EH (cell line): ENCODE measurements at places on chromosomes 16 and 17.
A peak's percentile ranks its signal among the peaks of the same experiment; 100 is the strongest.

DNA sequence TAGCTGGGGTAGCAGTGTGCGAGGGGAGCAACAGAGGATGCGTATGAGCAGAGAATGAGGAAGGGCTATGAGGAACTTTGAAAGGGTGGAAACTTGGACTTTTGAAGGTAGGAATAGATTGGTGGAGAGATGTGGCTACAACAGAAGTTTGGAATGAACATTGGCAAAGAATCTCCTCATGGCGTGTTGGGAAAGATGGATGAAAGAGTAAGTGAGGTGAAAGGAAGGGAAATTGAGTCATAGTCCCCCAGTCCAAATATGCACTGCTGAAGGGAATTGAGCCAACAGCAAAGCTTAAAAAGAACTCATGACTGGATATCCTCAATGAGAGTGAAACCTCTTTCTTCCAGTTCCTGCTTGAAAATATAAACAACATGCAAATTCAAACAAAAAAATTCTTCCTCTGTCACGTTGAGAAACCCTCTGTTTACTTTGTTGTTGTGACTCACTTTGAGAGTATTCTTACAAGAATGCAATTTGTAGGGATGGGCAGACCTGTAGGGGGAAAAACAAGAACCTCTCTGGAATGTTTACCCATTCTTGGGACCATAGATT is 313.2 kb upstream of the KCNJ16 start:
- DNase-seq: peak; percentile 97

DNA sequence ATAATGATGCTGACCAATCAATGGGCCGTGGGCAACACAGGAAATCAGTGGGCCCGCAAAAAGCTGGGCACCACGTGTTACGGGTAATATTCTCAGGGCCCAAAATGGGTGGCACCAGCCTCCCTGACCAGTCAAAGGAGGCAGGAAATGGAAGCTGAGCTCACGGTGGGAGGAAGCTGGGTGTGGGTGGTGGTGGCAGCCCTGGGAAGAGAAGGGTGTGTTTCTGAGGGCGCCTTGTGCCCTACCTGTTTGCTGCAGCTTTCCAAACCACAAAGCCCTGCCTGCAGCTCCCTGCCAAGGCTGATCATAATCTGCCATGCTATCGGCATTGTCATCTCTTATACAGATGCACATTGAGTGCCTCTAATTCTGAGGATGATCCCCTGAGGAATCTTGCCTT is 457.9 kb downstream of the SLC39A11 start:
- no peak for DNase-seq

DNA sequence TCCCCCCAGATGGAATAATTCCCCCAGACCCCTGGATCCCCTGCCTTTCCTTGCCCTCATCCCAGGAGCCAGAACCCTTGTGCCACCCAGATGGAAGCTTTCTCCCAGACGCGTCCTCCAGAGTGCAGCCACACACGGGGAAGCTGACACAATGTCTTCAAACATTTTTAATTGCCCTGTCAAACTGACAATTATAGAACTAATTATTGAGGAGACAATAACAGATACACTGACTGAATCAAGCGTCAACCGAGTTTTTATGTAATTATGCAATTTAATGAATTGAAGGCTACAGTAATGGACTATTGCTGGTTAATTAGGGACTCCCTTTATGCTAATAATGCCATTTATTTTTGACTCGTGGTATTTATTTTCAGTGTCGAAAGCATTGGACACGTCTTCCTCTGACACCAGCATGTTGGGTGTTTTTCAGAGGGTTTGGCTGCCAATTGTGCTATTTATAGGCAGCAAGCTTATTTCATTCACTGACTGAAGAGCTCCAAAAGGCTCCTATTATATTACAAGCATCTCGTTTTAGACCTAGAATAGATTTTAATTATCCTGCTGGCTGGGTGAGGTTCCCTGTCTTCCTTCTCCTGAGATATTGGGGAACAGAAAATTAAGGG is 298.2 kb upstream of the C16orf82 start:
- DNase-seq: no peak

- DNase-seq: no peak
Measured at GRCh38 chr16:85276721-85277120, 164.4 kb upstream of the CIBAR2 start.

- DNase-seq: no peak
Measured at GRCh38 chr16:51723036-51723724, 572.1 kb upstream of the SALL1 start.

DNA sequence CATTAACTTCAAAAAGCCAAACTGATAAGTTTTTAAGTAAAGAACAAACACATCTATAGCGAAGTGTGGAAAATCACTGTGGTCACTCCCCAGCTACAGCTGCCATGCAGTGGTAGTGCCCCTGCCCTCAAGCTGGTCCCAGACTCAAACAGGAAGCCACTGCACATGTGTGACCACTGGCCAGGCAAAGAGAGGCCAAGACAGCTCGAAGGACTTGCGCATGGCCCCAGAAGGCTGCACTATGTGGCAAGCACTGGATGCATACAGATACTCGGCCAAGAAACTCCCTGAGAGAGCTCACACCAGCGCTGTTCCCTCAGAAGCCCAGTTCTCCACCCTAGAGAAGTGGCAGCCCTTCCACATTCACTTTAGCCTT is 82.4 kb downstream of the ANKRD11 start:
- DNase-seq: peak; percentile 14

DNA sequence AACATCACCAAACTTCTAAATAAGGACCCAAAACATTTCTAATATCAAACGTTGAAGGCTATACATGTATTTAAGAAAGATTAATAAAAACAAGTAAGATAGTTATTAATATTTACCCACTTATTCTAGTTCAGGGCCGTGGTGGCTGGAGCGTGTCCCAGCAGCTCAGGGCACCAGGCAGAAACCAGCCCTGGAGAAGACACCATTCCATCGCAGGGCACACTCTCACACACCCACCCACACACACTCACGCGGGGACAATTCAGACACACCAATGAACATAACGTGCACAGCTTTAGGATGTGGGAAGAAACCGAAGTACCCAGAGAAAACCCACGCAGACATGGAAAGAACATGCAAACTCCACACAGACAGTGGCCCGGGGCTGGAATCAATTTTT is 13.5 kb downstream of the C17orf67 start:
- DNase-seq: no peak

GRCh38 chr16:74304164-74304834 is 7.7 kb downstream of the PSMD7 start:
- peak; percentile 10 for DNase-seq

- no peak for DNase-seq
Measured at GRCh38 chr17:19720631-19721426, 4.4 kb upstream of the SLC47A2 start.

GRCh38 chr17:71724339-71724738 is 396.5 kb upstream of the SOX9 start:
- no peak for DNase-seq

DNA sequence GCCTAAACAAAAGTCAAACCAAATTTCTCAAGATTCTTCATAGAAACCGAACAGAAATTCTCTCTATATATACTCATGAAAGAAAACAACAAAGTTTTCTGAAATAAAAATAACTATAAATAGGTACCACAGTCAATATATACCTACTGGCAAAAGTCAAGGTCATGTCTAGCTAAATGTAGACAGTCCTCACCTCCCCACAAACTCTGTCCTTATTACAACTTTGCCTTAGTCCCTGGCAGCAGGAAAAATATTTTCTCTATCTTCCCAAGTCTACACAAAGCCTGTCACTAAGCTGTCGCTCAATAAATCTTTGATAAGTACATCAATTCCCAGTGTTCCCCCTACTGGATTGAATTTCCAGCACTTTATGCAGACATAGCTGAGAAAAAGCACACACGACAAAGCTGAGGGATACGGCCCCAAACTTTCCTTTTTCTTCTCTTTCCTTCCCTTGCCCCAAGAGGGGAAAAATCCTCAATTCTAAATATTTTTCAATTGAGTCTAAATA is 2.7 kb downstream of the CFAP20 start:
- no peak for DNase-seq

DNA sequence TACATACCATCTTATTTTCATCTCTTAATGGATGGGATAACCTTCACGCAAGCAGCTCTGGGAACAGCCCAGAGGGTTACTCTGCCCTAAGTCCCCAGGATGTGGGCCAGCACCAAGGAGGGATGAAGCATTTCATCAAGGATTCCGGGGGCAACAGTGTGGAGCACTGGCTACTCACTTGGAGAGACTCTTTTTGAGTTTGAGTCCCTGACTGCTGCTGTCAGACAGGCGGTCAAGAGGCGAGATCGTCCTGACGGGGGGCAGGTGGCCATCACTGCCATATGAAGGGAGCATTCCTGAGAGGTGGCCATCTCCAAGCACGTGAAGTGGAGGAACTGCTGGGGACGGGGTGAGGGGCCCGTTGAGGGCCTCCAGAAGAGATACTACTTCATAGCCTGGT is 18.1 kb upstream of the FOXJ1 start:
- no peak for DNase-seq

DNA sequence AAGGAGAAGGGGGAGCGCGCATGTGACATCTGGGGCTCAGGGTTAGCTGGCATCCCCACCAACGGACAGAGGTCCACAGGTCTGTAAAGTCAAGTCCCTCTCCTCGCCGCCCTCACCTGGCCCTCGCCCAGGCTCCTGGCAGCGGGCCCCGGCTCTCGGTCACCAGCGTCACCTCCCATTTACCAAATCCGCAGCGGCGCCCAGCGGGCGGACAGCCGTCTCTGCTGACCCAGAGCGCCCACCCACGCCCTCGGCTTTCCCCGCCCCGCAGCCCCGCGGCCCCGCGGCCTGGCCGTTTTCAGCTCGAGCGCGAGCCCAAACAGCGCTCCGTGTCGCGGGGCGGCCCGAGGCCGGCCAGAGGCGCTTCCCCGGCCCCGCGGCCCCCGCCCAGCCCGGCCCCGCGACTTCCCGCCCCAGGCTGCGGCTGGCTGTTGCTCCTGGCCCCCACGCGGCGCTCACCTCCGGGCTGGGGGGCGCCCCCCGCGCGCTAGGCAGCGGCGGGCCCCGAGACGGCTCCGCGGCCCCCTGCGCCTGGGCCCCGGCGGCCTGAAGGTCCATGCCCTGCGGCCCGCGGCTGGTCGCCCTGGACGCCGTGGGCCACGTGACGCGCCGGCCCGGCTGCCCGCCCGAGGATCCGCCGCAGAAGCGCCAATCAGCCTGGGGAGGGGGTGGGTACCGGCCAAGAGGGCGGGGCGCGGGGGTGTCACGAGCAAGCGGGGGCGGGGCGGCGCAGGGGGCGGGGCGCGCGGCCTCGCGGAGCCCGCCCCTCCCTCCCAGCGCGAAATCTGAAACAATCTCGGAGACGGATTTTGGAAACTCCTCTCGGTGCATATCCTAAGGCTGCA is at the start of gene COPRS:
TSS of gene COPRS (minus strand) at position 603 of the 845 bp plus-strand sequence. CDS start at position 558, 45 bp downstream.
- DNase-seq: peak; percentile 88

DNA sequence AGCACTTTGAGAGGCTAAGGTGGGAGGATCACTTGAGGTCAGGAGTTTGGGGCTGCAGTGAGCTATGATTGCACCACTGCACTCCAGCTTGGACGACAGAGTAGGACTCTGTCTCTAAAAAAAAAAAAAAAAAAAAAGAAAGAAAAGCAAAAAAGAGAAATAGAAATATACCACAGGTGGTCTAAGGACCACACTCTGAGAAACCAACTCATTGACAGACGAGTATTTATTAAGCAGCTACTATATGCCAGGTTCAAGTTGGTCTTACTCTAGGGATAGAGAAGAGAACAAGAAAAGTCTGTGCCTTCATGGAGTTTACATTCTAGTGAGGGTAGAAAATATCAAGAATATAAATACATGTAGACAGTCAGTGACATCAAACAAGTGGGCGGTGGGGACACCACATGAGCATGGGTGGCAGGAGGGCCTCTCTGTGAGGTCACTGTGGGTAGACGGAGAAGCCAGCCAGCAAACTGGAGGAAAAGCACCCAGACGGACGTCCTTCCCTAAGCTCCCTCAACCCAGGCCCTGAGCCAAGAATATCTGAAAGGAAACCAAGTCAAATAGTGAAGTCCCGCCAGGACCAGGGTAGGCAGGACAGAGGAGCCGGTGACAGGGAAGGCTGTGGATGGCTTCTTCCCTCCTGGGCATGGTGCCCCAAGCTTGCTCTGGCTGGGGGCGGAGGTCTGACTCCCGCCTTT is 4.7 kb downstream of the CDIPT start:
- no peak for DNase-seq

DNA sequence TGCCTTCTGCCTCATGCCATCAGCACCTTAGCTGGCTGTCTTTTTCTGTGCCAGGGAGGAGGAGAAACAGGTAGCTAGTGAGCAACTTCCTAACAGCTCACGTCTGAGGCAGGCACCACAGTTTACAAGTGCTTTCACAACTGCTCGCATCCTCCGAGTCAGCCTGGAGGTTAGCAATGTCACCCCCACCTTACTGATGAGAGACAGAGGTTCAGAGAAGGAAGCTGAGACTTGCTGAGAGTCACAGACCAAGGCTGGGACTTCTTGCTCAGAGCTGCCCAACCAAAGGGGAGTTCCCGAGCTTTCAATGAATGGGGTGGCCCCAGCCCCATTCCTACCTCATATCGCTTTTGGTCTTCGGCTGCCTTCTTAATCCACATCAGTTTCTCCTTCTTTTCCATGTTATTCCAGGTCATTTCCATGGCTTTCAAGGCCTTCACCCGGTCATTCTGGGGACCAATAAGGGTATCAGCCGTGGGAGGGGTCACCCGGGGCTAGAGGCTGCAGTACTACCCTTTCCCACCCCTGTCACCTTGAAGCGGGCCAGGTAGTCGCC is 9.6 kb downstream of the UBTF start:
- no peak for DNase-seq

DNA sequence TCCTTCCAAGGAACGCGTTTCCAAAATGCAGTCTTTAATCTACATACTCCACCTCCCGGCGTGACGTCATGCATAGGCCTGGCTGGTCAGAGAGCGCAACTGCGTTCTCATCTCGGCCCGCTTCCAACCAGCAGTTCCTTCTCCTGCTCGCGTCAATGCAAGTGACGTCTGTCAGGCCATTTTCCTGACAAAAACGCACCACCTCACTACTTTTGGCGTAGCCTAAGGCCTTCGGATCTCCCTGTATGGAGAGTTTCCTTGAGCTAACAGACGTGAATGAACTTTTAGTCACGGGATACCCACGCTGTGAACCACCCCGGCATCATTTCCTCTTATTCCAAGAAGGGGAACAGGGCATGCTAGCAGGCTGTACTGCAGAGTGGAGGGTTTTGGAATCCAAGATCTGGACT is 25.0 kb downstream of the TEX14 start:
- peak; percentile 29 for DNase-seq

DNA sequence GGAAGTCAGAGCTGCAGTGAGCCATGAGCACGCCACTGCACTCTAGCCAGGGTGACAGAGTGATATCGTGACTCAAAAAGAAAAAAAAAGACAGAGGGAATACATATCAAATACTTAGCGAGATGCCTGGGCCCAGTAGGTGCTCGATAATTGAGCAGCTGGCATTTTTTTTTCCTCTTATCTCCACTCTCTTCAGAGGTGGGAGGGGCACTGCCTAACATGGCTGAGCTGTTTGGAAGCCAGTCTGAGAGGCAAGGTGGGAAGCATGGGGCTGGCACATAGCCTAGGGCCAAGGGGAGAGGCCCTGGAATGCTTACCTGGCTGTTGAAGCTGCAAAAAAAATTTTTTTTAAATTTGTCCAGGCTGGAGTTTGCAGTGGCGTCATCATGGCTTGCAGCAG is 38.4 kb downstream of the HIC1 start:
- no peak for DNase-seq

GRCh38 chr17:57984936-57985674 is 2.9 kb downstream of the VEZF1 start:
- peak; percentile 76 for DNase-seq

- DNase-seq: no peak
Measured at GRCh38 chr17:80106176-80106575, 4.8 kb downstream of the GAA start.

GRCh38 chr17:42246515-42246914 is 29.7 kb downstream of the STAT5B start:
- DNase-seq: no peak

GRCh38 chr16:13397126-13397525 is 495.7 kb downstream of the SHISA9 start:
- DNase-seq: no peak
